Substantia nigra (tissue), 51 donors: ENCODE measurements at places on chromosomes 5 and 9.
A peak's percentile ranks its signal among the peaks of the same experiment; 100 is the strongest.

- DNase-seq = no peak
Observed at GRCh38 chr5:112109331-112110007, 309.6 kb downstream of the EPB41L4A start.

DNA sequence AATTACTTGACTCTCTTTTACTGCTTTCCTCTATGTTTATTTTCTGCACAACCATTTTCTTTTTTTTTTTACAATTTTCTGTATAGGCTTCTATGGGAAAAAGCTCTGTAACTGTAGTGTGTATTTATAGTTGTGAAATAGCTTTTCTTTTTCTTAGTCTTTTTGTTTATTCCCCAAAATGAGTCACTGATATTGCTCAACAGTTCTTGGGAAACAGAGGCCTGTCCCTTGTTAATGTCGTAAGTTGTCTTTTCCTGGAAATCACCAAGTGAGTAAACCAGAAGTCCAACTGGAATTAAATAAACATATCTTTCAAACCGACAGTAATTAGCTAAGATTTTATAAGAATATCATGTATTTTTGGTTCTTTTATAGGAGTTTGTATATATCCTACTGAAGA lies 325.1 kb upstream of the PRR16 start:
- no peak for DNase-seq

DNA sequence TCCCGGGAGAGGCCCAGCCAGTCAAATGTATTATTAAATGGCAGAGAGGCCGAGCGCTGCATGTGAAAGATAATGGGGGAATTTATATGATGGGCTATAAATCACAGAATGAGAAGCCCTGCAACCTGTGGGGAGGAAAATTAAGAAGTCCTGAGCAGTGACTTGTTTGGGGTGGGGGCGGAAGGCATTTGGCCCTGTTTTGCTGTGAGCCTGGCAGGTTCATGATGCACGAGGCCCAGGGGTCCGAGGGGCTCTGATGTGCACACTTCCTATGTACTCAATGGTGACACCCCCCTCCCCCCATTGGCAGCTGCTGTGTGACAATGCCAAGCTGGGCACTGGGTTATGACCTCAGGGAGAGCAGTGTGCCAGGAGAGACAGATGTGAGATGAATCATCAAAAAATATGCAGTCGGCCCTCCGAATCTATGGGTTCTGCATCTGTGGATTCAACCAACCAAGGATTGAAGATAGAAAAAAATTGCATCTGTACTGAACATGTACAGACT lies 13.7 kb upstream of the DAB2IP start:
- peak; percentile 73 for DNase-seq

DNA sequence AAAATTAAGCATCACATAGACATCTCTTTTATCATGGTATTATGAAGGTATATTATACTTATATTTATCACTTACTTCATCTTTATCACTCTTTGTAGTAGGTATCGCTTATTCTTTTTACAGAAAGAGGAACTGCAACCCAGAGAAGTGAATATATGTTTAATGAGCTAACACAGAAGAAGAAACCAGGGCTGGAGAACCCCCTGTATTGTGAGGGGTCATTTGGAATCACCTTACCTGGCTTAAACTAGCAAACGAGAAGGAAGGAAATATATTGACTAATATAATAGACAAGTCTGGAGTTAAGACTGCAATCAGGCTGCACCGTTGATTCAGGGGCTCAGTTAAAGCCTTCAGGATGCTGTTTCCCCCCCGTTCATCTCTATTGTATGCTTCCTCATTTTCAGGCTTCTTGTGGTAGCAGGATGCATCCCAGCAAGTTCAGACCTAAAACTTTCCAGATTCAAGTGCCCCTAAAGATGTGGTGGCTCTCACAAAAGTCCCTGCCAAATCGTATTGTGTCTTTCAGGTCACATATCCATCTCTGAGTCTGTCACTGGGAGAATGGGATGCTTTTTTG lies 146.4 kb downstream of the GCNT1 start:
- no peak for DNase-seq

- DNase-seq = no peak
Observed at GRCh38 chr5:139642213-139642612, 5.9 kb upstream of the CXXC5 start.

DNA sequence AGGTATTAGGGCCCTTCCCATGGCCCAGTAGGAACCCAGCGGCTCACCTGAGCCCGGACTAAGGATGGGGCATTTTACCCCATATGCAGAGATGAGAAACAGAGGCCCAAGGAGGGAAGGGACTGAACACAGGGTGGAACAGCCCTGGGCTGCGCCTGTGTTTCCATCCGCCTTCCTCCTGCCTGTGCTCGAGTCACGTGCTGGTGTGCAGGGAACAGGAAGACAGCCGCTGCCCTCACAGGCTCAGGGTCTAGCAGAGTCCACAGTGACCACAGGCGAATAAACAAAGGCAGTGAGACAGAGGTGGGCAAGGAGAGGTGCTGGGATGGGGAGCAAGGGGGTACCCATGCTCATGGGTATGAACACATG lies 129.4 kb downstream of the C9orf50 start:
- DNase-seq = peak; percentile 59

GRCh38 chr5:142972064-142972570 lies 201.9 kb downstream of the ARHGAP26 start:
- DNase-seq = no peak

DNA sequence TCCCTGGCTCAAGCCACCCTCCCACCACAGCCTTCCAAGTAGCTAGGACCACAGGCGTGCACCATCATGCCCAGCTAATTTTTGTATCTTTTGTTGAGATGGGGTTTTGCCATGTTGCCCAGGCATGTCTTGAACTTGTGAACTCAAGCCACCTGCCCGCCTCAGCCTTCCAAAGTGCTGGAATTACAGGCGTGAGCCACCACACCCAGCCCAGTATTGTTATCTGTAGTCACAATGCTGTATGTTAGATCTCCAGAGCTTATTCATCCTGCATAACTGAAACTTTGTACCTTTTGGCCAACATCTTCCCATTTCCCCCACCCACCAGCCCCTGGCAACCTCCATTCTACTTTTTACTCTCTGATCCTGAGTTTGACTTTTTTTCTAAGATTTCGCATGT lies 37.5 kb downstream of the CREBRF start:
- no peak for DNase-seq

DNA sequence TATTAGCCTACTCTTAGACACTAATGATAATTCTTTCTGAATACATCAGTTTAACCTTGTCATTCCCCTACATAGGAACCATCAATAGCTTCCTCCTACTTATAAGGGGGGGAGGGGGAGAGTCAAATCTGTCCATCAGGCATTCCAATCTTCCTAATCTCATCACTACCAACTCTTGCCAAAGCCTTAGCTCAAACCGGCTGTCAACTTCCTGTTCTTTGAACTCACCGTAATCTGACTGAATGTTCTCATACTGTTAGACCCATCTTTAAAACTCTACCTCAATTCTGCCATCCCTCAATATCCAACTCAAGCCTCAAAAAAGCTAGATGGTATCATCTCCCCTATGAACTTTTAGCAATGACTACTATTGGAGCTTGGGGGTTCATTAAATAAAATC lies 41.9 kb upstream of the RNF38 start:
- no peak for DNase-seq

GRCh38 chr5:1415626-1416360 lies 29.4 kb downstream of the SLC6A3 start:
- DNase-seq = no peak

DNA sequence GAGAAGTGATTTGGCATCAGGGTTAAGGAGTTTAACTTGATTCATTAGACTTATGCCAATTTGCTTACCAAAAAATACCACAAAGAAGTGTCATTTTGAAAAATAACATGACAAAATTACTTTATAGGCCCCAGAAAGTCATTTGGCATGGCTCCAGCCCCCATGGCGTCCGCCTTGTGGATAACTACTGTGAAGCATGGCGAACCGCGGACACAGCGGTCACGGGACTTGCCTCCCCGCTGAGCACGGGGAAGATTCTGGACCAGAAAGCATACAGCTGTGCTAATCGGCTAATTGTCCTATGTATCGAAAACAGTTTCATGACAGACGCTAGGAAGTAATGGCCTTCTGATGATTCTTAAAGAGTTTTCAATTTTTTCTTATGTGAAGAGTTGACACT lies 35.4 kb upstream of the TGFBR1 start:
- DNase-seq = no peak

GRCh38 chr9:124514125-124514524 lies 6.9 kb upstream of the NR5A1 start:
- DNase-seq = no peak

DNA sequence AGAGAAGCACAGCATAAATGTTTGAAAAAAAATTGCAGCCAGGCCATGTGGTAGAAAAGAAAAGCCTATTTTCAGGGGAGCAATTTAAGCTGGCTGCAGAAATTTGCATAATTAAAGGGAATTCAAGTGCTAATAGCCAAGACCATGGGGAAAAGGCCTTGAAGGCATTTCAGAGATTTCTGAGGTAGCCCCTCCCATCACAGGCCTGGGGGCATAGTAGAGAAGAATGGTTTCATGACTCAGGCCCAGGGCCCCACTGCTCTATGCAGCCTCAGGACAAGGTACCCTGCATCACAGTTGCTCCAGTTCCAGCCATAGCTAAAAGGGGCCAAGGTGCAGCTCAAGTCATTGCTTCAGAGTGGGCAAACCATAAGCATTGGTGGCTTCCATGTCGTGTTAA lies 1416.0 kb downstream of the EFNA5 start:
- no peak for DNase-seq

DNA sequence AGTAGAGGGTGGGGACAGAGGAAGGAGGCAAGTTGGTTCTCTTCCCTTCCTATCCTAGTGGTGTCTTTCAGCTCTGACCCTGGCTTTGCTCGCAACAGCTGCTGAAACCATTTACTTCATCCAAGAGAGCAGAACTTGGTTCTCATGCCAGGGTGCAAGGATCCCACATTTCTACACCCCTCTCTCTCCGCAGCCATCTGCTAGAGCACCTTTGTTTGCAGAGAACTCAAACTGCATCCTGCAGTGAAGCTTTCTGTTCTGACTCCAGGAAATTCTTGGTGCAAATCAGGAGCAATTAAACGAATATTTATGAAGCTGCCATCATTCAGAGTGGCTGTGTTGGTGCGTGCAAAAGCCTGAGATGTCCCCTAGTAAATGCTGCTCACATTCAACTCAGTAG lies 31.9 kb downstream of the NEUROG1 start:
- DNase-seq = no peak

- DNase-seq = no peak
Observed at GRCh38 chr9:83981126-83981871, 694 bp downstream of the RMI1 start.

GRCh38 chr9:112097712-112098688 lies 77.1 kb downstream of the SUSD1 start:
- no peak for DNase-seq
